ENCODE measurements at places on chromosomes 16 and 17.
A peak's percentile ranks its signal among the peaks of the same experiment; 100 is the strongest.

DNA sequence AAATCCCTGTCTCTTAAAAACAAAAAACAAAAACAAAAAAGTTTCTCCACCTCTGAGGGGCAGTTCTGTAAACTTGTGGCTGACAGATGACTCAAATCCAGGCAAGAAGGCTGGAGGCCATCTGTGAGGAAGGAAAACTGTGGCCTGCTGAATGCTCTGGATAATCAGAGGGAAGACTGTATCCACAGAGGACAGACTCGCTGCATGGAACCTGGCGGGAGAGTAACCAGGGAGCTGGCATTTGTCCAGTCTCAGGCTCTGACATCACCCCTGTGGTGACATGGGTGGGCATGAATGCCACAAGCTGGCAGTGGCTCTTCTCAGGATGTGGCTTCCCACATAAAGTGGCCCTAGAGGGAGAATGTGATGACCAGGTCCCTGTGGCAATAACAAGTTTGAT, 2.8 kb upstream of the KSR1 start:
- DNase-seq: no peak

DNA sequence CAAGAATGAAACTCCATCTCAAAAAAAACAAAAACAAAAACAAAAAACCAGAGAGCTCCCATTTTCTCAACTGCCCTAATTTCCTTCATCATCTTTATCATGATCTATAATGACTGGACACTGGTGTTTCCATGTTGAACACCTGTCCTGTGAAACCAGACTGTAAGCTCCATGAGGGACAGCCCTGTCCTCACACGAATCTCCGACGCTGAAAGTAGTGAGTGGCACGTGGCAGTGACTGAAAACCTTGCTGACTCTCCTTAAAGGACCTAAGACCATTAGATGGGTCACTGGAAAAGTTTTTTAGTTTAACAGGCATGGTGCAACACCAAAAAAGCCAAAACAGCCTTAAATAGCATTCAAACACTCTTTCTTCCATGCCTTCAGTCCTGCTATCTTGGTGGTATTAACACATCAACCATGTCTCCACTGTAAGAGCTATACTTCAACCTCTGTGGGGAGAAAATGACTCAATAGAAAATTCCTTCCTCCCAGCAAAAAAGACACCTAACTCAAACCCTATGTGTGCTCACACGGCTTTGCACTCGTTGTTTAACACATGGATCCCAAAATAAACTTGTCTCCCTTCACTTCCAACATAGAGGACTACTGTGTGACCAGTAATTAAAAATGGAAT, 8.3 kb downstream of the AXIN2 start:
- DNase-seq: peak; percentile 92

DNA sequence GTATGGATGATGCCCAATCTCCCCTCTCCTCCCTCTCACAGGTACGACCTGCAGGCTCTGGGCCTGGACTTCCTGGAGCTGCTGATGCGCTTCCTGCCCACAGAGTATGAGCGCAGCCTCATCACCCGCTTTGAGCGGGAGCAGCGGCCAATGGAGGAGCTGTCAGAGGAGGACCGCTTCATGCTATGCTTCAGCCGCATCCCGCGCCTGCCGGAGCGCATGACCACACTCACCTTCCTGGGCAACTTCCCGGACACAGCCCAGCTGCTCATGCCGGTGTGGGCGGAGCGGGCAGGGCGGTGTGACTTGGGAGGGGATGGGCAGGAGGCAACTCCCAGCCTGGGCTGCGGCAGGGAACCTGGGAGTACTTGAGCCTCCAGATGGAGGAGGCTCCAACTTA, 18.1 kb downstream of the SPATA32 start:
- no peak for DNase-seq

GRCh38 chr17:47981462-47981861, 10.5 kb downstream of the CDK5RAP3 start:
- DNase-seq: no peak

GRCh38 chr17:67601897-67602296, 115.8 kb upstream of the NOL11 start:
- DNase-seq: no peak

GRCh38 chr17:82278786-82279391, 5.4 kb upstream of the CSNK1D start:
- no peak for DNase-seq

DNA sequence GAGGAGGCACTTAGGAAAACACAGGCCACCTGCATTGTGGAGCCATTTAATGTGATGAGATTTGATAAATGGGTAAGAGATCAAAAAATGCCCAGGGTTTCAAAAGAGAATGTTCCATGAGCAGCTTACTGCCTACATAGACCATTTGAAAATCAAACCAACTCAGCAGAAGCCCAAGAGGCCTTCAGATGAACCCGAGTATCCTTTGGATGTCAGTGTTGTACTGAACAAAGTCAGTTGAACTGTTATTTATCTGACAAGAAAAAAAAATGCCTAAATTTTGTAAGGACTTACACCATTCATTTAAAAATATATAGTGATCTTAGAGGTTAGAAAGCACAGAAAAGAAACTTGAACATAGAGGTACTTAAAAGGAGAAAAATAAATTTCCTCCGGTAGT, 381.7 kb downstream of the ZFHX3 start:
- DNase-seq: peak; percentile 22

- DNase-seq: peak; percentile 3
Measured at GRCh38 chr17:48322060-48322459, 108.0 kb downstream of the SKAP1 start.

- DNase-seq: peak; percentile 45
Measured at GRCh38 chr16:14337303-14338191, 266.4 kb downstream of the MRTFB start.
